Upper lobe of left lung (tissue), 6 donors: ENCODE measurements at places on chromosomes 7 and 10.
A peak's percentile ranks its signal among the peaks of the same experiment; 100 is the strongest.

GRCh38 chr10:60031664-60032063, 125.3 kb upstream of the CCDC6 start:
- no peak for DNase-seq

- DNase-seq, result no peak
Observed at GRCh38 chr10:122348935-122349361, 25.6 kb upstream of the PLEKHA1 start.

DNA sequence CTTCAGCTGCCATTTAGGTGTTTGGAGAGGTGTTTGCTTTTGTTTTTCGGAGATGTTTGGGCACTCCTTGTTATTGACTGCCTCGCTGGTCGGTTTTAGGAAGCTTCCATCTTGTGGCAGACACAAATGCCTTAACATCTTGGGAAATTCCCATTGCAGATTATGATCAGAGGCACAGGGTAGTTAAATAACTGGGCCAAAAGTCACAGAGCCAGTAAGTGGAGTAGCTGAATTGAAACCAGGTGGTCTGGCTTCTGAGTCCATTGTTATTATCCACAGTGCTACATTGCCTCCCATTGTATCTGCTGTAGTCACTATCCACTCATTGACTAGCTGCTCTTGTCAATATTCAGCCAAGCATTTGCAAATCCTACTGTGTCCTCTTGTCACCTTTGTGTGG, 138.2 kb upstream of the PLPP4 start:
- DNase-seq, result no peak

- no peak for DNase-seq
Observed at GRCh38 chr7:155908385-155908784, 96.1 kb upstream of the SHH start.

DNA sequence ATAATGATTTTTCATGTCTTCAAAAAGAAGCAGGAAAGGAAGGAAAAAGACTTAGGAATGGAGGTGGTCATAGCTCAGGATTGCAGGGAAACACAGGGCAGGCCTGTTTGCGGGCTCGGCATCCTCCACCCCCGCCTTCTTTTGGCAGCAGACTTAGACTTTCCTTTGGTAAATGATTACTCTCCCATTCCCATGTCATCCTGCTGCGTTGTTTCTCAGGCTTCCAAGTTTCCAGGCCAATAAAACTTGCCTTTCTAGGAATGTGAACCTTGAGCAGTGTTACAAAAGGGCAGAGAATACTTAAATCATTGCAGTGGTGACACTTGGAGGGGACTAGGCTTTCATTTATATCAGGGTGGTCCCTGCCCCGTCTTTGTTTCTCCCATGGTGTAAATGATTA, 34.0 kb upstream of the DGKB start:
- no peak for DNase-seq

GRCh38 chr7:115087437-115087836, 165.5 kb downstream of the MDFIC start:
- peak; percentile 25 for DNase-seq

DNA sequence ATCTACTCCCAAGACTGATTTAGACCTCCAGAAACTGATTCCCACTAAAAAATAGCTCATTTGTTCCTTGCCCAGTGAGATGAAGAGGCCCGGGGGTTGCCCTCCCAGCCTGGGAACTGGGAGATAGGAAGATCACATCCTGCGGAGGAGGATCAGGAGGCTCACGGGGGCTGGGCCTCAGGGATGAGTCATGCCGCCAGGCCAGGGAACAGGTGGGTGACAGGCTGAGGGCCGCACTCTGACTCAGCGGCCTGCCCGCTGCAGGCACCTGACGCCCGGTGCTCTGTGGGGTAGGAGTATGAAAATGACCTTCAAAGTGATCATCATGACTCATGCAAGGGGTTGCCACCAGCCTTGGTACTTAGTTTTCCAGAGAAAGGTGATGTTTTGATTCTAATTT, 104.5 kb upstream of the ZPBP start:
- no peak for DNase-seq

DNA sequence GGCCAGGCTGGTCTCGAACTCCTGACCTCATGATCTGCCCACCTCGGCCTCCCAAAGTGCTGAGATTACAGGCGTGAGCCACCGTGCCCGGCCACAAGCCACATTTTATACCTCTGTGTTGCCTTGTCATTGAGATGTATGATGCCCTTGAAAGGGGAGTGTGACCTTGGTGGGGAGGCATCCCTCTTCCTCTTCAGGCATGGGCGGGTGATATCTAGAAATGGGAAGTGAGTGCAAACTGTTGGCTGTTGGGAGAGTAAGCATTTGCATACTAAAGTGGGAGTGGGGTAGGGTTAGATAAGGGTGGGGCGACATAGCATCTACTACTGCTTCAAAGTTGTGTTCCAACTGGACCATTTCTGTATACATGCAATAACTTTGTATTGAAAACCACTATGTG, 20.1 kb downstream of the RP9 start:
- DNase-seq, result no peak

GRCh38 chr7:150904011-150904909, 51.9 kb downstream of the AOC1 start:
- no peak for DNase-seq

- DNase-seq, result no peak
Observed at GRCh38 chr7:92460109-92460508, 12.8 kb downstream of the GATAD1 start.

GRCh38 chr7:69309601-69310000, 288.7 kb upstream of the AUTS2 start:
- no peak for DNase-seq

DNA sequence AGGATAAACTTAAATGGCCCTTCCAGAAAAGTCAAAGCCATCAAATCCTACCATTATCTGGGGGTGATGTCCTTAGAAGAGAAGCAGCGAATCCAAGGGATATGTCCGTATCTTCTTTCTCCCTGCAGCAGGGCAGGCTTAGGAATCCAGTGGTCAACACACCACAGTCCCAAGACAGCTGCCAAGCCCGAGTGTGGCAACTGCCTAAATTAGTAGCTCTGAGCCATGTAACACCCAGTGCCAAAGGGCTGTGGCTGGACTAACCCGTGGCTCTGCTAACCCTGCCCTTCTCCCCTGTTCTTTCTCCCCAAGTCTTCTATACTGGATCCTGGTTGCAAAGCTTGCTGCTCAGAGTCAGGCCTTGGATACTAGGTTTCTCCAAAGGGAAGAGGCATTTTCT, 74.8 kb downstream of the CDK1 start:
- DNase-seq, result no peak

GRCh38 chr10:60423920-60424319, 34.2 kb upstream of the ANK3 start:
- no peak for DNase-seq

- no peak for DNase-seq
Observed at GRCh38 chr10:33914746-33915145, 580.3 kb upstream of the NRP1 start.

DNA sequence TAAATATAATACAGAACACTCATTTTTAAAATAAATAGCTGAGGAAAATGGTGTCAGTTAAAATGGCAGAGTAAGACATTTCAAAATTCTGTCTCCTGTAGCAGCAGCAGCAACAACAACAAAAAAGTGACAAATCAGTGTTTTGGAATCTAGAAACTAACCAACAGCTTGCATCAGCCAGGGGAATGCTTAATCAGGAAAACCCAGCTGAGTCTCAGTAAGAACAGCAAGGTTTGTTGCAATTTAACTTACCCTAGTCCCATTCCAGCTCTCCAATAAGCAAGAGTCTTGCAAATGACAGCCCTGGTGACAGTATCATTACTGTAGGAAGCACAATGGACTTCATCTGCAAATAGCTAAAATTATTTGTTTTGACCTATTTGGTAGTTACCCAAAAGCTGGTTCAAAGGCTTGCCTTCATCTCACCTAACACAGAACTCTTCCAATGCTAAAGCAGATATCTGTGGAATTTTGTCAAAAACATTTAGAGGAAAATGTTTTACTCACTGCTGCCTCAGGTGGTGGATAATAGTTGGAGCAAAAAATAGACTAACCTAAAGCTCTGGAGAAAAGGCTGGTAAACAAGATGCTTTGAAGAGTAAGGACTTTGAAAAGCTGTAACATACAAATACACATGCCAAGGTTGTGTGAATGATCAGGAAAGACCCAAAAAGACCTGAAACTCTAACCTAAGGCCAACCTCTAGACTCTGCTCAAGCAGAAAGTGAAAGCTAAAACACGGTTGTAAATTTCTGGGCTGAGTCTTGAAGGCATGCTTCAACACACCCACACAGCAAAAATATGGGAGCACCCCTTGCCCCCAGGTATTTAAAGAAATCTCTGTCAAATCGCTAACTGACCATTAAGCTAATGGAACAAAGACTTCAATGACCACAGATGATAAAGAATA, 9.9 kb upstream of the ARHGAP22 start:
- DNase-seq, result no peak

GRCh38 chr7:140517546-140518369, 38.5 kb upstream of the MKRN1 start:
- DNase-seq, result no peak

- DNase-seq, result no peak
Observed at GRCh38 chr10:124385627-124386185, 33.0 kb downstream of the OAT start.

DNA sequence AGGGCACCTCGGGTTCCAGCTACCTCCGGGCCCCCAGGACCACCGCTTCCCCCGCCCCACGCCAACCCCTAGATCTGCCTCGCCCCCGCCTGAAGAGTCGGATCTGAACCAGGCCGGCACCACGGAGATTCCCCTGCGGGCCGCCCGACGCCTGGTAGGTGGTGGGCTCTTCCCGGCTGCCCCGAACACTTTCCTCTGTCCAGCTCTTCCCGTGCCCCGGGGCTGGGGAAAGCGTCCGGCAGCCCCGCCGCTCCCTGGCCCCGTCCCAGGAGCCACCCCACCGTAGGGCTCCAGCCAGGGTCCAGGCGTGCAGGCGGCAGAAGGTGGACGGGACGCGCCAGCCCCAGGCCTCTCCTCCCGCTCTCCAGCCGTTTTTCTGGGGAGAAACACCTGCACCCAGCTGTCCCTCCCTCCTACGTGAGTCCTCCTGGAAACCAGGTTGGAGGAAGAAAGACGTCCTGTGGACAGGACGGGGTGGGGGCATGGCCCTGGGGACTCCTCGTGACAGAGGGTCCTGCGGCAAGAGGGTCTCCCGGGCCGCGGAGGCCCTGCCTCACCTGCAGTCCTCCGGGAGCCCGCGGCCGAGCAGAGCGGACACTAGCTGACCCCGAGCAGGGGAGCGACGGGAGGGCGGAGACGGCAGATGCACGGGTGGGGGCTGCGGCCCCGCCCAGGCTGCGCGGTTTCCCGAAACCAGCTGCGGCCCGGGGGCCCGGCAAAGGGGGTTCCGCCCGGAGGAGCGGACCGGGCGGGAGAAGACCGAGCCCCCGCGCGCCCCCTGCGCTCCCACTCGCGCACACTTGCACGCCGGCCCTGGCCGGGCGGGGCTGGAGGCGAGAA, at the start of gene TMEM176B:
Gene TMEM176B, minus strand, starts transcription at position 624 of the 840 bp plus-strand sequence. CDS start 3,795 bp downstream, outside the sequence.
- DNase-seq, result peak; percentile 91

DNA sequence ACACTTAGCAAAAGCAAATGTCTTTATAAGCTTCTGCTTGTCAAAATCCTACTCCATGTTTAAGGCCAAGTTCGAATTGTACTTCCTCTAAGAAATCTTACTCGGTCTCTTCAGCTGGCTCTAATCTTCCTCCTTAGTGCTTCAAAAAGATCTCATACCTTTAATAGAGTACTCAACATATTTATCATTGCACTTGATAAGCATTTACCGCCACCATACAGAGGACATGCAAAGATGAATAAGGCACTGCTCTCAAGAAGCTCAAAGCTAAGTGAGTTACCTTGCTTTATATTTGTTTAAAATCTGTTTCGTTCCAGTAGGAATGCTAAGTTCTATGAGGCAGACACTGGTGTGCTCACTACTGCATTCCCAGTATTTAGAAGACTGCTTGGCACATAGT, 61.9 kb upstream of the DNAJB12 start:
- no peak for DNase-seq

GRCh38 chr10:55426138-55426537, 625.1 kb upstream of the PCDH15 start:
- DNase-seq, result peak; percentile 14

- DNase-seq, result no peak
Observed at GRCh38 chr7:12687718-12688171, 312 bp downstream of the ARL4A start.

DNA sequence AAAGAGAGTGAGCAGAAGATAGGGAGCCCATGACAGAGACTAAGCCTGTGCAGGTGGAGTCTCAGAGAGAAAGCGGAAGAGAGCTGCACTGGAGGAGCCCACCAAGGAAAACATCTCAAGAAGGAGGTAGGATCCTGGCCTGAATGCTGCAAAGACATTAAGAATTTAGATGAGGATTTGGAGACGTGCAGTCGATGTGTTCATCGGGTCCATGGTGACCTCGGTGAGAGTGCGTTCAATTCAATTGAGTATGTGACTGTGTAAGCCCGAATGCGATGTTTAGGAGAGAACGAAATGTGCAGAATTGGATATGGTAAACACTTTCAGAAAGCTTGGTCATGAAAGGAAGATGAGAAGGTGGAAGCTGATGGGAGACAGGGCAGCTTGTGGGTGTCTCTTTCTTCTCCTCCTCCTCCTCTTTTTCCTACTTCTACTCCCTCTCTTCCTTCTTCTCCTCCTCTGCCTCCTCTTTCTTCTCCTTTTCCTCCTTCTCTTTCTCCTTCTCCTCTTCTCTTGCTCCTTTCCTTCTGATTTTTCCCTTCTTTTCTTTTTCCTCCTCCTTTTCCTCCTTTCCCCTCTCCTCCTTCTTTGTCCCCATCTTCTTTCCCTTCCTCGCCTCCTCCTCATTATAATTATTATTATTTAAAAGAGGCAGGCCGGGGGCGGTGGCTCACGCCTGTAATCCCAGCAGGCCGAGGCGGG, 276.0 kb downstream of the RPS24 start:
- DNase-seq, result no peak

DNA sequence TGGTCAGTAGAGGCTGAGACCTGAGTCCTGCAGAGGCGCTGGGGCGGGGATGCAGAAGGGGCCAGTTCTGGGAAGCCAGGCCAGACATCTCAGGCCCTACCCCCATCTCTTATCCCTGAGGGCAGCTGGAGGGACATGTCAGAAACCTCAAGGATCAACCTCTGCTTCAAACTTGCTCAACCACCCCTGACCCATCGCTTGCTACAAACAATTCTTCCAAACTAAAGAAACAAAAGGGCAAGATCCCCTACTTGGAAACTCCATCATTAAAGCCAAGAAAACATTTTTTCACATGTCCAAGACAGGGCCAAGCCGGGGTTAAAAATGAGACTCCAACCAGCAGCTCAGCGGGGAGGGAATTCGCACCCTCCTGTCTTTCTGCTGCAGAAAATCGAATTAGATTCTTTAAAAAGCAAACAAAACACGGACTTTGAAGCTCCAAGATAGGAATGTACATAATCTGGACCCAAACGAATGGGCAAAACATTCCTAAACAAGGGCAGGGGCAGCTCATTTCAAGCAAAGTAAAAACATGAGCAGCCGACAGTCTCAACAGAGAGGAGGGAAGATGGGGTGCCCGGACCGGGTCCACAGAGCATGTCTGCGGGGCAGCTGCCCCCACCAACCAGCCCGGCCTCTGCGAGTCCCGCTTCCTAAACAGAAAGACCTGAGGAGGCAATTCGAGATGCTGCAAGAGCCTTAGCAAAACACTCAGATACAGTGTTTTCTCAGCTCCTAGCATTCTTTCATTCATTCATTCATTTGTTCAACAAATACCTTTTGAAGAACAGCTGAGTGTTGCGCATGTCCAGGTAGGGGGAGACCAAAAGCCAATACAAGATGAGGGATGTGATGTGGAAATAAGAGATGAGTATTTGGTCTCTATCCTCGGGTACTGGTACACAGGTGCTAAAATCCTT, 44.8 kb downstream of the CHST15 start:
- no peak for DNase-seq
